ENCODE measurements at places on chromosomes 2 and 18.
A peak's percentile ranks its signal among the peaks of the same experiment; 100 is the strongest.

- DNase-seq: peak; percentile 42
Observed at GRCh38 chr18:77108001-77108692, 24.4 kb downstream of the MBP start.

GRCh38 chr2:20620696-20621365 lies 30.1 kb downstream of the HS1BP3 start:
- no peak for DNase-seq

- DNase-seq: no peak
Observed at GRCh38 chr18:31498574-31499524, 872 bp downstream of the DSG2 start.

DNA sequence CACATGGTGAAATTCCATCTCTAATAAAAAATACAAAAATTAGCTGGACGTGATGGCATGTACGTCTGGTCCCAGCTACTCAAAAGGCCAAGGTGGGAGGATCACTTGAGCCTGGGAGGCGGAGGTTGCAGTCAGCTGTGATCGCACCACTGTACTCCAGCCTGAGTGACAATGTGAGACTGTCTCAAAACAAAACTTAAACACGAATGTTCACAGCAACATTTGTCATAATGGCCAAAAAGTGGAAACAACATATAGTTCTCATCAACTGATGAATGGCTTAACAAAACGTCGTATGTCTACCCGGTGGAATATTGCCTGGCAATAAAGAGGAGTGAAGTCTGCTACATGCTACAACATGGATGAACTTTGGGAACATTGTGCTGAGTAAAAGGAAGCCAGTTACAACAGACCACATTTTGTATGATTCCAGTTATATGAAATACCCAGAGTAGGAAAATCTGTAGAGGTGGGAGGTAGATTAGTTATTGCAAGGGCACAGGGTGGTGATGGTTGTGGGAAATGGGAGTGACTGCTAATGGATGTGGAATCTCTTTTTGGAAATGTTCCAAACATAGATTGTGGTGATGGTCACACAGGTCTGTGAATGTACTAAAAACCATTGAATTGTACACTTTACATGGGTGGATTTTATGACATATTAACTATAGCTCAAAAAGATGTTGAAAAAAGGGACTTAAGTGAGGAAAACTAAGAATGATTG lies 478.2 kb downstream of the PTPRM start:
- no peak for DNase-seq

GRCh38 chr18:60377778-60378469 lies 5.3 kb upstream of the MC4R start:
- DNase-seq: no peak

GRCh38 chr18:26667046-26667445 lies 118.7 kb upstream of the KCTD1 start:
- no peak for DNase-seq

DNA sequence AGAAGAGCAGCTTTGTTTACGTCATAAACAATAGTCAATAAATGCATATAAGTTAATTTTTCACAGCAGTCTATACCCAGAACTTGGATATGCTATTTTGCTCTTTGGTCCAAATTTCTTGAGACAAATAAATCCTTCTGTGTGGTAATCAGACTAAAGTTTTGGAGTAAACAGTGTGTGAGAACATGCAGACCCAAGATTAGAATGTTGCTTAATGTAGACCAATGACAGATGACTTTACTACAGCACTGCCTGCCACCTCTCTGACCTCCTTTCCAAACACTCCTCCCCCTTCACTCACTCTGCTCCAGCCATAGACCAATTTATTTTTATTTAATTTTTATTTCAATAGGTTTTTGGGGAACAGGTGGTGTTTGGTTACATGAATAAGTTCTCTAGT lies 115.3 kb upstream of the TANK start:
- DNase-seq: no peak

GRCh38 chr18:45688833-45689232 lies 35.1 kb upstream of the SLC14A1 start:
- no peak for DNase-seq

DNA sequence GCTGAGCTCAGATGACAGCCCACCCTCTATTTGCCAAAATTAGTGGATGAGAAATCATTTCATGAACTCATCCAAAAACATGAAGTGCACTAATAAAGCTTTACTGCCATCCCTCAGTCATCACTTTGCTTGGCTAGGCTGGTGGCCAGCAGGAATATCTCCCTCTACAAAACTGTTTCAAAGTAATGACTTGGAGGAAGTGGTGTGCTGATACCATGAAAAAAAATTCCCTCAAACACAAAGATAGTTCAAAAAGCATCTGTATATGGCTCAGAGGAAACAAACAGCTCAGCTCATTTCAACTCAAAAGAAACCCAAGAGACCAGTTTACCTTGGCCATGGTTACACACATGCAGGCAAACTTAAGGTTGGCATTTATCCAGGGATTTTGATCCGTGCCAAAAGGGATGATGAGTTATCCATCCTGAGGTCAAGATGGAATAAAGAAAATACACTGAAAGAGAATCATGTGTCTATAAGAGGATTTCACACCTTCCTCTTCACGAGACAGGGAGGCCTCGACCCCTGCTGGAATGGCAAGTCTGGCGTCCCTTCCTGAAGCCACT lies 18.4 kb upstream of the WIPF1 start:
- DNase-seq: no peak

- peak; percentile 92 for DNase-seq
Observed at GRCh38 chr2:64646007-64646880, 7.5 kb downstream of the SERTAD2 start.

DNA sequence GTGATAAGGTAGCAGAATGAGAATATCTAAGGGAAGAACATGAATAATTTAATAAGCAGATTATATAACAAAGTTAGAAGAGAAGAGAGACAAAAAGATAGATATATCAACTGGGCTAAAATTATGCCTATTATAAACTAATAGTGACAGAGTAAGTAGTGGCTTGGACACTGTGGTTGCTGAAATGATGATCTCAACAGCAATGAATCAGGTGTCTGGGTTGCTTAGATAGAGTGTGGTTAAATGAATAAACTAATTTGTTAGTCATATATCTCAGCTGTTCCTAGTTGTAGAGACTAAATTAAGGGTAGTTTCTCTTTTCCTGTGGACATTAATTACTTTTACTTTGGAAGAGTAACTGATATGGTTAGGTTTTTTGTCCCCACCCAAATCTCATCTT lies 1485.4 kb upstream of the CELF4 start:
- no peak for DNase-seq

DNA sequence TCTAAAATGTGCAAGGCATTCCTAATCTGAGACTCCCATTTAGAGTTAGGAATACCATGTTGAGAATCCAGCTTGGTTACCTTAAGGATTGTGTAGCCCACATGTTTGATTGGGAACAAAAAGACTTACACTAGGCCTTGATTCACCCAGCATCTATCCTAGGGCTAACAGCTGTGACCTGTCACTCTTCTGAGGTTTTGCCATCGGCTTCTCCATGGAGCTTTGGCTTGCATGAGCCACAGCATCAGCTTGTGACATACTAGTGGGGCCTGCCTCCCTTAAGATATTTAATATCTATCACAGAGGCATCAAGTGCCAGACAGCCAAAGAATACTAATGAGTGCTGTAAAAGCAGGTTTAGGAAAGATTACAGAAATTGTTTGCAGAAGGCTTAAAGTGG lies 241.3 kb upstream of the UBE2E3 start:
- no peak for DNase-seq

DNA sequence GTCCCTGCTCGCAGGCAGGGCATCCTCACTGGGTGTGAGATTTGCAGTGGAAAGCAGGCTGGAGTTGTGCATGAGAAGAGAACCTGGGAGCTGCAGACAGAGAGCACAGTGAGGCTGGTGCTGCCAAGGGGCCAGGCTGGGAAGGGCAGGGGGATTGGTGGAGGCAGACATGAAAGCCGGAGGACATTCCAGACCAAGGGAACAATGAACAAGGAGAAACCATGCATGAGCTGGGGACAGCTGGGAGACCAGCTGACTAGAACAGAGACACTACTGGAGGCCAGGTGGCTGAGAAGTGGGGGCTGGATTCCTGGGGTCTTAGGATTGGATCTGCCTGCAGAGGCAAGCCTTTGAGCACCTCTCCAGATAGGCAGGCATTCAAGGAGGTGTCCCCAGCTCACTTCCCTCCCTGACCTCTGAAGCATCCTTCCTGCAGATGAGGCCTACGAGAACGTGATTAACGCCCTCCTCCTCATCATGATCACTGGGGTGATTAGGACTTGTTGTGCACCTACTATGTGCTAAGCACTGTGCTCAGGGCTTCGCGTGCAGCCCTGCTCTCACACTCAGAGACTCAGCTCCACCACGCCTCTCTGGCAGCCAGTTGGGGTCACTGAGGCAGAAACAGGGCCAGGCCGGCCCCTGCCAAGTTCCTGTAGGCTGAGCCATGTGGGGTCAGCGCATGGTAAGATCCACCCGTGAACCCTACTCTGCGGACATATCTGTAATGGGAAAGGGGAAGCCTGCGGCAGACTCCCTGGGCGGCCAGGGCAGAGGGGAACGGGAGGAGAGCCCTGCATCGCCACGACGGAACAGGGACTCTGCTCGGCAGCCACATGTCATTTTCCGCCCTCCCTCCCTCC lies 74.8 kb upstream of the SLC66A3 start:
- DNase-seq: no peak

DNA sequence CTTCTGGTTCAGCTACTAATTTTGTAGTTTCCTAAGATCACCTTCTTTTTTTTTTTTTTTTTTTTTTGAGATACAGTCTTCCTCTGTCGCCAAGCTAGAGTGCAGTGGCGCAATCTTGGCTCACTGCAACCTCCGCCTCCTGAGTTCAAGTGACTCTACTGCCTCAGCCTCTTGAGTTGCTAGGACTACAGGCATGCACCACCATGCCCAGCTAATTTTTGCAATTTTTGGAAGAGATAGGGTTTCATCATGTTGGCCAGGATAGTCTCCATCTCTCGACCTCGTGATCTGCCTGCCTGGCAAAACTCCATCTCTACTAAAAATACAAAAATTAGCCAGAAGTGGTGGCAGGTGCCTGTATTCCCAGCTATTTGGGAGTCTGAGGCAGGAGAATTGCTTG lies 301.5 kb upstream of the TFPI start:
- no peak for DNase-seq

DNA sequence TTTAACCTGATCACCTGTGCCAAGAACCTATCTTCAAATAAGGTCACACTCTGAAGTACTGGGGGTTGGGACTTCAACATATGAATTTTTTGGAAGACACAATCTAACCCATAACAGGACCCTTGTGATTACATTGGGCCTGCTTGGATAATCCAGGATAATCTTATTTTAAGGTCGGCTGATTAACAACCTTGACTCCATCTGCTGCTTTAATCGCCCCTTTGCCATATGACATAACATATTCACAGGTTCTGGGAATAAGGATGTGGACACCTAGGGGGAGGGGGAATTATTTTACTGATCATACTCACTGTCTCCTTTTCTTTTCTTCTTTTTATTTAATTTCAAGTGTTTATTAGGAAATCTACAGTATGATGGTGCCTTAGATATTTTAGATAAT lies 34.8 kb downstream of the CDH20 start:
- no peak for DNase-seq

DNA sequence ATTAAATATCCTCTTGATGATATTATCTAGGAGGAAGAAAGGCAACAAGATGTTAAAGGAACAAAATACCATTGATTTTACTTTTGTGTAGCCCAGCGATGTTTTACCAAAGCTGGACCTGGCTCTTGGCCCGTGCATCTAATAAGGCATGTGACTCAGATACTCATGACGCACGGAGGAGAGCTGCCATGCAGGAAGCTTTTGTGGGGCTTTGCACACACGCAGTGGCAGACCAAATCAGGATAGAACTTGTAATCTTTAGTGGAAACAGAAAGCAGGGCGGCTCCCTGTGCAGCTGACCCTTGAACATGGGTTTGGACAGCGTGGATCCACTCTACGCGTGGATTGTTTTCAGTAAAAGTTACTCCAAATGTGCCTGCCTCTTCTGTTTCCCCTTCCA lies 190.0 kb downstream of the NAPG start:
- no peak for DNase-seq

DNA sequence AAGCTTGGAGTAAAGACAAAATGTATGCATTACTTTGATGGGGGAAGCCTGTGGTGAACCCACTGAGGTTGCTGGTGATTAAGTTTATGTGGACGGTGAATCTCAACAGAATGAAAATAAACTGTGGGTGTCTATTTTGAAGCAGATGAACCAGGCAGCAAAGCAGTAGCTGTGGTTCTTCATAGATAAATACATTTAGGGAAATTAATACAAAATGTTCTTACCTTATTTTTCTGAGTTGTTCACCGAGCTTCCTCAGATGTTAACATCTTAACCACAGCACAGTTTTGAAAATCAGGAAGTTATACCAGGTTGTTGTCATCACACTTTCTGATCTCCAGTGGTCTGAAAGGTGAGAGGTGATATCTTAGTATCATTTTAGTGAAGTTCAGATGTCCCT lies 53.9 kb downstream of the NCK2 start:
- DNase-seq: no peak

GRCh38 chr18:40673150-40673549 lies 1281.9 kb upstream of the PIK3C3 start:
- DNase-seq: no peak

GRCh38 chr2:39642051-39642718 lies 23.5 kb upstream of the TMEM178A start:
- peak; percentile 52 for DNase-seq

- no peak for DNase-seq
Observed at GRCh38 chr18:38572554-38573111, 1007.0 kb upstream of the CELF4 start.

- DNase-seq: no peak
Observed at GRCh38 chr2:231039294-231039664, 2.0 kb downstream of the C2orf72 start.

DNA sequence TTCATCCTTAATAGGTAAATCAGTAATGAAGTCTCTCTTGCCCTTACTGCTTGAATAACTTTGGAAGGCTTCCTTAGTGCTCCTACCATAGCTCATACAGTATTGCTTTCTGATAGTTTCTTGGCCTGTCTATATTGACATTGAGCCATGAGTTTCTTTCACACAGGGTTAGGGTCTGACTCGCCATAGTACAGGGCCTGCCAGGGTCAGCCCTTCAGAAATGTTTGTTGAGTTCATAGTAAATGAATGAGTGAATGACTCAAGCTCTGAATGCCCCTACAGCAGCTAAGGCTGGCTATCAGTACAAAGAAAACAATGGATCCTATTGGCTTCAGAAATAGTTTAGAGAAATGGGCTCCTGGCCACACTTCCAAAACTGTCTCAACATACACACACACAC lies 65.0 kb upstream of the LRATD1 start:
- DNase-seq: no peak

- DNase-seq: no peak
Observed at GRCh38 chr2:165474619-165475276, 5.2 kb downstream of the CSRNP3 start.

DNA sequence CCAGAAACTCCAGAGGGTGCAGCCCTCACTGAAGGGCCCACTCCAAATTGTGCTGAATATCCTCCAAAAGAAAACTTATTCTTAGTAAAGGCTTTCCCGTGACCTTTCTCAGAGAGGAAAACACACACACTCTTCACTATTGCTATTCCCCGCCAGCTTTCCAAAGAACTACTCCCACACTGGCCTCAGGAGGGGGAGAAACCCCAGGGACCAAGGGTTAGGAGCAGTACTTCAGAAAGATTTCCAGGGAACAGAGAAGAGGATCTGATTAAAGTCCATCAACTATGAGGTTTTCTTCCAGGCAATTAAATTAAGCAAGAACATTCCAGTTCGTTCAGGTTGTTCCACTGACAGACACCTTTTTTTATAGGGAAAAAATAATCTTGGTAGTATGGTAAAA lies 150.2 kb downstream of the TTC32 start:
- no peak for DNase-seq

All from midbrain (tissue), 1 donor.